ENCODE measurements at places on chromosomes 5 and 9.

DNA sequence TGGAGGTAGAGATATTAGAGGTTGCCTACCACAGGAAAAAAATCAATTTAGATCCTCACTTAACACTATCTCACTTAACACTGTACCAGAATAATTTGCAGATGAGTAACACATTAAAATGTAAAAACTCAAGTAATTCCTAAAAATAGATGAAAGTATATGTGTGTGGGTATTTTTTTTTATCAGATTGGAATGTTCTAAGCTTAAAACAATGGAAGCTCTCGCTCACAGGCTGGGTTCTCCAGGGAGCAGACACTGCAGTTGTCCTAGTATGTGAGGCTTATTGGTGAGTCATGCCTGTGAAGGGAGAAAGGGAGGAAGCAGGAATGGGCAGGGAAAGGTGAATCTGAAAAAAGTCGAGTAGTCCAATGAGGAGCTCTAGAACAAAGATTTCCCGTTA lies 181.3 kb upstream of the ZNF608 start:
- DNase-seq = peak; percentile 43

DNA sequence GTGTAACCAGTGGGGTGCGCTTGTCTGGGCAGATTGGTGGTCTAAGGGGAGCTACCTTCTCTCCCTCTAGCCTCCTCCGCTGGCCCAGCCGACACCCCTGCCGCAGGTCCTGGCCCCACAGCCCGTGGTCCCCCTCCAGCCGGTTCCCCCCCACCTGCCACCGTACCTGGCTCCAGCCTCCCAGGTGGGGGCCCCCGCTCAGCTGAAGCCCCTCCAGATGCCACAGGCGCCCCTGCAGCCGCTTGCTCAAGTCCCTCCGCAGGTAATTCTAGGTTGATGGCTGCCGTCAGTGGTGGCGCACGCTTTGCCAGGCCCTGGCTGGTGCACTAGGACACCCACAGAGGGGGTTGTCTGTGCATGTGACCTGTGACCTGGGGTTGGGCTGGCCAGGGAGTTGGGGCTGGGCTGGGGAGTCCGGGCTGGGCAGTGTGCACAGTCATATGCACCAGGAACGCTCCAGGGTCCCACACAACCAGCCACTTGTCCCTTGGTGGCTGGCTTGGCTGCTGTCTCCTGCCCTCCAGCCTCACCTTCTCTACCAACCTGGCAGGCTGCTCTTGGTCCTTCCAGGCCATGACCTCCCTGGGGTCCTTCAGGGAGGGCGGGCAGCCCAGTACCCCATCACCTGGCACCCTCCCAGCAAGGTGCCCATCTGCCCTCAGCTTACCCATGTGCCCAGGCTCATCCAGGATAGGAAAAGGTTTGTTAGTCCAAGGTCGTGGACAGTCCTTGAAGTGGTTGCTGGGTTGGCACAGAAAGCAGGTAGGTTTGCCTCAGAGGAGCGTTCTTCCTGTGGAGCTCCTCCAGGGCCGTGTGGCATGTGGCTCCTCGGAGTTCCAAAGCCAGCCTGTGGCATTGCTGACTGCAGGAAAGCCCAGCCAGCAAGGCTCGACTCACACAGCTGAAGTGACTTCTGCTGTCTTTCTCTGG lies 73.2 kb downstream of the WNK2 start:
- no peak for DNase-seq

GRCh38 chr5:22998362-22998761 lies 145.2 kb upstream of the CDH12 start:
- DNase-seq = no peak

DNA sequence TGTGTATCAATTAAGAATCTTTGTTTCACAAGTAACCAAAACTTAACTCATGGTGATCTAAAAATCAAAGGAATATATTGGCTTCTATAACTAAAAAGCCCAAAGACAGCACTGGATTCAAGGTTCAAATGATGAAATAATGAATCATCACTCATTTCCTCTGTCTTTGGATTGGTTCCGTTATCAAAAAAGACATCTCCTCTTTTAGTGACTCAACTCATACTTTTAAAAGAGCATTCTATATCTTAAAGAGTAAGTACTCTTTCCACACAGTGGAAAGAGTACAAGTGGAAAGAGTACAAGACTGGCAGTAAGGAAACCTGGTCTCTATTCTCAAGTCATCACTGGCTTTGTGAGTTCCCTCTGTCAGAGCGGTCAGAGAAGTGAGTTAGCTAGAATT lies 141.4 kb upstream of the NMUR2 start:
- DNase-seq = no peak

DNA sequence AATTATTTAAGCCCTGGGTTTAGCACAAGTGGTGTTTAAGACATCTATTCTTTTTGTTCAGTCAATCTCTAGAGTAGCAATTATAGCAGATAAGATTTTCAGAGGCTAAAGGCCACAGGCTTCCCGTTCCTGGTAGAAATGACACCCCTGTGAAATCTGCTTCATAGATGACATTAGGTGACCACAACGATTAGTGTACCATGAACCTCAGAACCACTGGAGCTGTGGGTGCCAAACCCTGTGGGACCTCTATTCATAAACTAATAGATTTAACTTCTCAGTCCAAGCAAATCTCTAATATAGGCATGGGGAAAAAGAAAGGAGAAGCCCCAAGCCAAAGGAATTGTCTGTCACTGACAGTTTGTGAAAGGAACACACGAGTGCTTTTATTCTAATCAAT lies 207.4 kb downstream of the ARRDC3 start:
- no peak for DNase-seq

DNA sequence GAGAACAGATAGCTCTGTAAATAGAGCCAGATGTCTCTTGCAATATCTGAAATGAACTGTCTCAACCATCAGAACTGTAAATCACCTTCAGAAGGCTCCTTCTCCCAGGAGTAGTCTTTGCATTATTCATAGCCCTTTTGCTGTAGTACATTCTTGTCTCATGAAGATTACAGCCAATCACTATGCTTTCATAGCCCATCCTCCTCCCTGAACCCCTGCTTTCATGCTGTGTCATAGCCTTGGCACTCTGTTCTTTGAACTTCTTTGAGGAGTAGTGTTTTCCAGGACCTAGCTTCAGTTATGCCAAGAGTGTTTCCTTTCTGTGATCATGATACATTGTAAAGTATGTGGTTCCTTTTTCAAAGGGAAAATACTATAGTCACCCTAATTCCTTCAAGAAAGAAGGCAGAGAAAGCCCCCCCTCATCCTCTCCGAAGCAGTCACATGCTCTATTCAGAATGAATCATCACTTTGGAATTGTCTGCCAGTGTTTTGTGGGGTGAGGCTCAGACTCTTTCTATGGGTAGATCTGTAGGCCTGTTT lies 61.1 kb downstream of the GRIA1 start:
- peak; percentile 95 for DNase-seq

DNA sequence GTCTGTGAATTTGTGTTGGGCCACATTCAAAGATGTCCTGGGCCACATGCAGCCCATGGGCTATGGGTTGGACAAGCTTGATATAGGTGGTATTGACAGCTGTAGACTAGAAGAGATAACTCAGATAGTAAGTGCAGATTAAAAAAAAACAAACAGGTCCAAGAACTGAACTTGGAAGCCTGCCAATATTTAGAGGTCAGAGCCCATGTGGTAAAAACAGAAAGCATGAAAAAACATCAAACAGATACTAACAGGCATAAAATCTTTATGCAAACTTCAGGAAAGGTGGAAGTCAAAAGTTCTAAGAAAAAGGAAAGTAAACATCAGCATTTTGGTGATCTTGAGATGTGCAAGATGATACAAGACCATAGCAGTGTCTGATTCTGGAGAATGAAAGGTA lies 155.1 kb upstream of the NR4A3 start:
- no peak for DNase-seq

DNA sequence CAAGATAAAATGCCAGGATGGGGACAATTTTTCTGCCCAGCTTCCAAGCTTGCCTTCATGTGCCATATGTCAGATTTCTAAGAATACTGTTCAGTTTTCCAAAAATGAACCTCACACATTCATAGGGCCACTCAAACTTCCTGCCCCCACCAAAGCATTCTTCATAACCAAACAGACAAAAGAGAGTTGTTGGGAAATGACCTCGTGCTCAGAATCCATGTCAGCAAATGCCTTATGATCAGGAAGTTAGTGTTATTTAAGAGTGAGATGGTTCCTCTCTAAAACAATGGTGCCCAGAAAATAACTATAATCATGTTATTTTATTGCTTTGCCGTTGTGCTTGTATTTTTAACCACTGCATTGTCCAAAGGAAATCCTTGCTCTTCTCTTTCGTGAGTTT lies 208.2 kb downstream of the ZNF608 start:
- no peak for DNase-seq

DNA sequence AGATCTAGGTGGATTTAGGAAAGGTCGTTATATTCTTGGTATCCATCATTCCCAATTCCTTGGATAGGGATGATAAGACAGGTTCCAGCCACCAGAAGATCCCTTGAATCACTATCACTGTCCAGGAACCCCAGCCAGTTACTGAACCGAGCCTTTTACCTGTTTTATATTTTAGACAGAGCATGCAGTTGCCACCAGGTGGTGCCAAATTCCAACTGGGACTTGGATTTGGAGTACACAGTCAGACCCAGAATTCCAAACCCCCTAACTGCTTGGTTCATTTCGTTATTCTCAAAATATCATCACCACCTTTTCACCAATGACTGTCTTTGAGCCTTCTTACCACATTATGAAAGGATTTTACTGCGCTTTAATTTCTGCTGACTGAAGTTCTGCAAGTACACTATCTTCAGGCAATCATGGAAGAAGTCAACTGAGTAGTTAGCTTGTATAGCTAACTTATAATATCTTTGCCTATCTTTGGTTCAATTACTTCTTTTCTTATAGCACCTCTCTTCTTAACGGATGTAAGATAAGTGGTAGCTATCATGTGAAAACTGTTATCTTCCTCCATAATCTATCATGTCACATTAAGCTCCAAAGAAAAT lies 191.8 kb downstream of the PRR16 start:
- peak; percentile 29 for DNase-seq

DNA sequence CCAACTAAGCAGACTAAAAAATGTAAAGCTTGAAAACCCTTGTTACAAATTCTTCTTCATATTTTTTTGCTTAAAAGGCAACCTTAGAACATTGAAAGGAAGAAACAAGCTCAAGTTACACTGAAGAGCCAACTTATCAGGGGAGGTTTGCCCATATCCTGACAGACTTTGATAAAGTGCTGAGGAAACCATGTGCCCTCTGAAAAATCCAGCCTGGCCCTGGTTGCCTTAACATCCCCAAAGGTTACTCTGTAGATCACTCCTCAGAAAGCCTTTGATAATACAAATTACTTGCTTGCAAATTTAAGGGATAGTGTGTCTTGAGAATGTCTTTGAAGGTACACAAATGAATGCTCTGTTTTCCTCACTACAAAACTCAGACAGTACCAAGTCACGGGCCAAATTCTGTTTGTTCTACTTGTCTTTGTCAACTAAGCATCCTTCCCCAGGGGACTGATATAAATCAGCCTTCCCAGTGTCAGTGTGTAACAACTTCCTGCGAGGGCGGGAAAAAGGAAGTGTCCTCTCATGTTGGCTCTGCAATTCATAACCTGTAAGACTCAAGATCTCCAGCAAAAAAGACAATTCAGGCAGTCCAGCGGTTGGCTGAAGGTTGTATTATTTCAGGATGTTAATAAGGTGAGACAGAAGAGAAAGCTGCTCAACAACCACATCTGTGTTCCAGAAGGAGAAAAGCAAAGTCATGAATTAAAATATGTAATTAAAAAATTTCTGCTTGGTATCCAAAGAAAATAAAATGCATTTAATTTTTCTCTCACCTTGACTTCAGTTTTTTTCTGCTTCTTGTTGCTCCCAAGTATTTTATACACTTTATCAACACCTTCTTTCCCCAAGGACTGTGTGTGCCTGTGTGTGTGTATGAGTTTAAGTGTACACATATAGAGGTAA lies 199.9 kb downstream of the PIK3R1 start:
- DNase-seq = no peak

- no peak for DNase-seq
Observed at GRCh38 chr5:62771341-62771740, 192.7 kb downstream of the LRRC70 start.

- peak; percentile 78 for DNase-seq
Observed at GRCh38 chr5:149002761-149003689, 59.8 kb downstream of the SH3TC2 start.

DNA sequence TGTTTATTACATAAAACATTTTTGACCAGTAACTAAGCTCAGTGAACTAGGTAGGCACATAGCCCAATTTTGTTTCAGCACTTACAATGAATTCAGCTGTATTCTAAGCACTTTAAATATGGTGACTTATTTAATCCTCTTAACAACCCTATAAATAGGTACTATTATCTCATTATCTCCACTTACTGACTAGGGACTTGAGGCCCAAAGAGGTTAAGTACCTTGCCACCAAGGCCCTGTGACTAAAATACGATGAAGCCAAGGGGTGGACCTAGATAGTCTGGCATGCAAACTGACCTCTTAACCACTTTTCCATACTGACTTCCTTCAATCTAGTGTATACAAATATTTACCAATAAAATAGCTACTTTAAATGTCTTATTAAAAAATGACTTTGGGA lies 266.4 kb downstream of the ZNF608 start:
- no peak for DNase-seq

- DNase-seq = no peak
Observed at GRCh38 chr5:147085409-147085808, 149.4 kb upstream of the STK32A start.

DNA sequence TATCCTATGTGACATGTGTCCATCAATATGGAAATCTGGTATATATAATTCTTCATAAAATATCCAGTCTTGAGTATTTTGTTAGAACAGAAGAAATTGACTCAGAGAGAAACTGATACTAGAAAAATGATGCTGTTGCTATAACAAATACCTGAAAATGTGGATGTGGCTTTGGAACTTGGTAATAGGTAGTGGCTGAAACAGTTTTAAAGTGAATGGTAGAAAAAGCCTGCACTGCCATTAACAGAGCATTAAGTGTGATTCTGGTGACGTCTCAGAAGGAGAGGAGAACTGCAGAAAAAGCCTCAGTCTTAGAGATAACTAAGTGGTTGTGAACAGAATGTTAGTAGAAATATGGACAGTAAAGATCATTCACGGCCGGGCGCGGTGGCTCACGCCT lies 634.9 kb upstream of the ZNF608 start:
- no peak for DNase-seq

- no peak for DNase-seq
Observed at GRCh38 chr9:30996761-30997160, 1387.7 kb upstream of the ACO1 start.

DNA sequence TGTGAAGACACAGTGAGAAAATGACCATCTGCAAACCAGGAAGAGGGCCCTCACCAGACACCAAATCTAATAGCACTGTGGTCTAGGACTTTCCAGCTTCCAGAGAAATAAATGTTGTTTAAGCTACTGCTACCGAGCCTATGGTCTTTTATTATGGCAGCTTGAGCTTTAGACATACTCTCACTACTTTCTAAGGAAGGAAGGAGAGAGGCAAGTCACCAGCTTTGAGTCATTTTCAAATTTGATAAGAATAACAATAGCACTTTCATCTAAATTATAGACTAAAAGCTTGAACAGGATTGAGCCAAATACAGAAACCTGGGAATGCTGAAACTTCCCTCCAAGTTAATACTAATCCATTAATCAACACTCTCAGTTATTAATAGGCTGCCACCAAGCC lies 64.4 kb downstream of the PLPPR1 start:
- DNase-seq = no peak

GRCh38 chr5:14097998-14098471 lies 45.1 kb upstream of the TRIO start:
- DNase-seq = peak; percentile 91

Data from GM23248 (cell line).